ENCODE measurements at places on chromosomes 7 and 10.

DNA sequence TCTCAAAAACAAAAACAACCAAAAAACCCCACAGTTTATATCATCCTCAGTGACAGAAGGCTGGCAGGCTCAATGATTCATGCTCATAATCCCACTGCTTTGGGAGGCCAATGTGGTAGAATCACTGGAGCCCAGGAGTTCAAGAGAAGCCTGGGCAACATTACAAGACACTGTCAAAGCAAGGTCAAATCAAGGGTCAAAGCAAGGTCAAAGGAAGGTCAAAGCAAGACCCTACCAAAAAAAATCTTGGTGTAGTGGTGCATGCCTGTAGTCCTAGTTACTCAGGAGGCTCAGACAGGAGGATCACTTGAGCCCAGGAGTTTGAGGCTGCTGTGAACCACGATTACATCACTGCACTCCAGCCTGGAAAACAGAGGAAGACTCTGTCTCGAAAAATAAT is 14.2 kb upstream of the NPC1L1 start:
- DNase-seq: no peak

DNA sequence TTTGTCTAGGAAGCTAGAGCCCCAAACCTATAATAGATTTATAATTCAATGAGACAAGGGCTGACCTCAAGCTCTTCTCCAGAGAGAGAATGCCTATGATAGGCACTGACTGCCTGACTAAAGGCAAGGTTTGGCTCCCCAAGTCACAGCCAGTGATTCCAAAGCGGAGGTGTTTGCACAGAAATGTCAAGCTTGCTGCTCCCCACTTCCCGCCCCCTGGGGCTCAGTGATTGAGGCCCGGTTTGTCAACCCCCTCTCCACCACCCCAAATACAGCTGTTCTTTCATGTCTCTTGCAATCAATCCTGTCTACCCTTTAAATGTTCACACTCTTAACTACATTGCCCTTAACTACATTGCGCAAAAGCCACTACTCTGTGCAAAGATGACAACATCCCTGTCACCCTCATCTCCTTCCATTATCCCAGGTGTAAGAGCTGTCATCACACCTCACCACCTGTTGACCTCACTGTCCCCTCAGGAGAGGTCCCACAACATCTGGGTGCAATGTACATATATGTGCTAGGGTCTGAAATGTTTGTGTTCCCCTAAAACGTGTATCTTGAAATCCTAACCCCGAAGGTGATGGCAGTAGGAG is 58.0 kb downstream of the NUDCD3 start:
- DNase-seq: no peak

DNA sequence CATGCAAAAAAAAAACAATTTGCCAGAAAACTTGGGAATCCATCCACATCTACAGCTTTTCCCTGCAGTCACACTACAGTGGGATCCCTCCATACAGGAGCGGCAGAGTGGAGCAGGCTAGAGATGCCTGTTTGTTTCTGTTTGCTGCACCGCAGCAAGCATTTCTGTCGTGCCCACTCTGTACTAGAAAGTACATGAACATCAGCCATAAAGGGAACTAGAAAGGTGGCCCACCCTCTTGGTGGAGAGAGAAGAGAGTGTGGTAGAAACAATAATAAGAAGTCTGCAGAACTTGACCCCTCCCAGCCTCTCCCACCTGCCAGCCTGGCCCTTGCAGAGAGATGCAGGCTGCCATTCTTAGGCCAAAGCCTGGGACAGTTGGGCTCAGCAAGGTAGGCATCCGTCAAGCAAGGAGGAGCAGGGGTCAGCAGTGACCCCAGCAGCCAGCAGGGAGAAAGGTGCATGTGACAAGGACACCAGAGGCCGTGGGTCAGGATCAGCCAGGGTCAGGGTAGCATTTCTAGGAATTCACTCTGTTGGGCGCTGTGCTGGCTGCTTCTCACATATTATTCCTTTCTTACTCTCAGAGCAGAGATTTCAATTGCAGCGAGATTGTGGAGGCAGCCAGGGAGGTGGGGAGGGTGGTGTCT is 171.8 kb downstream of the EGFR start:
- DNase-seq: no peak

DNA sequence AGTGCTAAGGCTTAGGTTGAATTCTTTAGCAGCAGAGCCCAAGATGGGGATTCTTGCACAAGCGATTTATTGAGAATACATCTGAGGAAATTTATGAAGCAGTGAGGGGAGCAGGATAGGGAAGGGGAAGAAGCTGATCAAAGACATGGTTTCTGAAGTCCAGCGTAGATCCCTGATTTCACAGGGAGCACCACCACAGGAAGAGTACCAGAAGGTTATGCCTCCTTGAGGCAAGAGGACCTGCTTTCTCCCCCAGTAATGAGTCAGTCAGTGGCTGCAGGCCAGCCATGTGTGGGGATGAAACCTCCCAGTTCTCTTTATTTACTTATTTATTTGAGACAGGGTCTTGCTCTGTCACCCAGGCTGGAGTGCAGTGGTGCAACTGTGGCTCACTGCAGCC is 35.0 kb upstream of the CBLL1 start:
- DNase-seq: no peak

DNA sequence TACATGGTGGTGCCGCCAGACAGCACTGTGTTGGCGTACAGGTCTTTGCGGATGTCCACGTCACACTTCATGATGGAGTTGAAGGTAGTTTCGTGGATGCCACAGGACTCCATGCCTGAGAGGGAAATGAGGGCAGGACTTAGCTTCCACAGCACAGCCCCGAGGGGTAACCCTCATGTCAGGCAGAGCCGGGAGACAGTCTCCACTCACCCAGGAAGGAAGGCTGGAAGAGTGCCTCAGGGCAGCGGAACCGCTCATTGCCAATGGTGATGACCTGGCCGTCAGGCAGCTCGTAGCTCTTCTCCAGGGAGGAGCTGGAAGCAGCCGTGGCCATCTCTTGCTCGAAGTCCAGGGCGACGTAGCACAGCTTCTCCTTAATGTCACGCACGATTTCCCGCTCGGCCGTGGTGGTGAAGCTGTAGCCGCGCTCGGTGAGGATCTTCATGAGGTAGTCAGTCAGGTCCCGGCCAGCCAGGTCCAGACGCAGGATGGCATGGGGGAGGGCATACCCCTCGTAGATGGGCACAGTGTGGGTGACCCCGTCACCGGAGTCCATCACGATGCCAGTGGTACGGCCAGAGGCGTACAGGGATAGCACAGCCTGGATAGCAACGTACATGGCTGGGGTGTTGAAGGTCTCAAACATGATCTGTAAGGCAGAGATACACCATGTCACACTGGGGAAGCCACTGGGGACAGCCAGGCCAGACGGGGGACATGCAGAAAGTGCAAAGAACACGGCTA is 104.6 kb upstream of the TNRC18 start:
- DNase-seq: no peak

- no peak for DNase-seq
Observed at GRCh38 chr7:157471259-157472125, 134.7 kb downstream of the DNAJB6 start.

DNA sequence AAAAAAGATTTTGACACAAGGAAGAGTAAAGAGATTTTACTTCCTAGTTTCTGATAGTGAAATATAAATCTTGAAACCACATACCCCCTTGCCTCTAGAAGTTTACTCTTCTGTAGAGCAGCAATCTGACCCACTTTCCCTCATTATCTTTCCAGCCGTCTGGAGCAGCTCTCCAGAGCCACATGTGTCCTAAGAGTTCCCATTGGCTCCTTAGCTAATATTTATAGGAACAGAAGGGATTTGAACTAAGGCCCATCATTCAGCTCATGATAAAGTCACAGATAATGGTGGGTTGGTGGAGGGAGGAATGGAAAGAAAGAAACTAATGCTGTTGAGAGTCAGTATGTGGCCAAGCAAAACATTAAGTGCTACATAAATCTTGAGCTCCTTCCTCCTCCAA is 121.8 kb downstream of the INHBA start:
- DNase-seq: no peak

- no peak for DNase-seq
Observed at GRCh38 chr10:128877936-128878335, 589.1 kb upstream of the MGMT start.

DNA sequence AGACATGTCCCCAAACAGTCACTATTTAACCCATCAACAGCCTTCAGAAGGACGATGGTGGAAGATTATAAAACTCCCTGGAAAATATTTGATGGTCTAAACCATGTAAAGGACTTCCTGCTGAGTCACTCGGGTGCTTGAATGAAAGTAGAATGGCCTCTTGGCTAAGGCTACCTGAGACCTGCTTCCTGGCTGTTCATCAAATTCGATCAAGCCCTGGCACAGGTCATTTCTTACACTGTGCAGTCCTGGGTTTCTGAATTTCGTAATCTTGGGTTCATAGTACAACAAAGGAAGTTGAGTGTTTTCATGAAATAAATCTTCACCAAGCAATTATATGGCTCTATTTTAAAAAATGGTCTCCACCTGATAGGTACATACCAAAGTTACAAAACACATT is 260.3 kb upstream of the RNF32 start:
- DNase-seq: no peak

DNA sequence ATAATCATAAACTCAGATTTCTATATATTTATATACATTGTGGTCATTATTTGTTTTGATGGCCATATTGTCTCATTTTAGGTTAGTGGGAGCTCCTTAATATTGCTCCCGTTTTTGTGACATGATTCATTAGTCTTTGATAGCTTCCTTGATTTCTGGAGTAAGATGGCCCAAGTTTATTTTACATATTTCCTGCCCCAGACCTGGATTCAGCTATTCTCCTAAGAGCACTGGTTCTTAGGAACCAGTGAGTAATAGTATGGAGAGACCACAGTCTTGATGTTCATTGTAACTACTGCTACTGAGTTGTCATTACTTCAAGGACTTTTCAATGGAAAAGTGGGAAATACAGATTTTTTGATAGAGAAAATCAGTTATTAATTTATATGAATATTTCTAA is 6.0 kb downstream of the TFPI2 start:
- no peak for DNase-seq

DNA sequence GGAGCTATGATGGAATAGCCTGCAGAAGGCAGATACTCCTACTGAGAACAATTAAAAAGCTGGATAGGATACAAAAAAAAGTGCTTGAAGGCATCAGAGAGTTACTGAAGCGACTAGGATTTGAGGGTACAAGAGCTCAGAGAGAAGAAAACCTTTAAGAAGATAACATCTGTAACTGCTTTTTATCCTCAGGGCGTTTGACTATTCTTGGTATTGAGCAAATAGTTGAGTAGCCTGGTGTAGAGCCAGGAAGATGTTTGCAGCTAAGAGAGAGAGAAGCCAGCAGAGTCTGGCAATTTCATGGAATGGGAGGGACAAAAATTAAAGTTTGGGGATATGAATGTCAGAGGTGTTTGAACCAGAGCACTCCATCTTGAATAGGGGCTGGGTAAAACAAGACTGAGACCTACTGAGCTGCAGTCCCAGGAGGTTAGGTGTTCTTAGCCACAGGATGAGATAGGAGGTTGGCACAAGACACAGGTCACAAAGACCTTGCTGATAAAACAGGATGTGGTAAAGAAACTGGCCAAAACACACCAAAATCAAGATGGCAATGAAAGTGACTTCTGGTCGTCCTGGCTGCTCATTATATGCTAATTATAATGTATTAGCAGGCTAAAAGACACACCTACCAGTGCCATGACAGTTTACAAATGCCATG is 428.8 kb downstream of the SH2D4B start:
- no peak for DNase-seq

DNA sequence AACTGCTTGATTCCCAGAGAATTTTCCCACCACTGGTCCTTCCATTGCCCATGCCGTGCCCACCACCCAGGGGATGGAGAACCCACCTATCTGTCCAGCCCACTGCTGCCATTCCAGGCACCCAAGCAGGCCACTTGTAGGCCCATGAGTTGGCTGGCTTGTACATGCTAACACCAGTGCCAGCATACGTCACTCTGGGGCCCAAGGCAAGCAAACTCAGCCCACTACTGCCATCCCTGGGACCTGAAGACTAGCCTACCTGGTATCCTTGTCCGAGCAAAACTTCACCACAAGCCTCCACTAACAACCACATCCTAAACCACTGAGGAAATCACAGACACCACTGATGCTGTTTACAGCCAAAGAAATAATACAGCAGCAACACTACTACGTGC is 44.7 kb upstream of the CDK6 start:
- no peak for DNase-seq

- no peak for DNase-seq
Observed at GRCh38 chr7:81767926-81768325, 1.9 kb downstream of the HGF start.

- no peak for DNase-seq
Observed at GRCh38 chr10:78255796-78256638, 222.4 kb downstream of the RPS24 start.

- DNase-seq: no peak
Observed at GRCh38 chr10:112782200-112782907, 167.7 kb upstream of the TCF7L2 start.

DNA sequence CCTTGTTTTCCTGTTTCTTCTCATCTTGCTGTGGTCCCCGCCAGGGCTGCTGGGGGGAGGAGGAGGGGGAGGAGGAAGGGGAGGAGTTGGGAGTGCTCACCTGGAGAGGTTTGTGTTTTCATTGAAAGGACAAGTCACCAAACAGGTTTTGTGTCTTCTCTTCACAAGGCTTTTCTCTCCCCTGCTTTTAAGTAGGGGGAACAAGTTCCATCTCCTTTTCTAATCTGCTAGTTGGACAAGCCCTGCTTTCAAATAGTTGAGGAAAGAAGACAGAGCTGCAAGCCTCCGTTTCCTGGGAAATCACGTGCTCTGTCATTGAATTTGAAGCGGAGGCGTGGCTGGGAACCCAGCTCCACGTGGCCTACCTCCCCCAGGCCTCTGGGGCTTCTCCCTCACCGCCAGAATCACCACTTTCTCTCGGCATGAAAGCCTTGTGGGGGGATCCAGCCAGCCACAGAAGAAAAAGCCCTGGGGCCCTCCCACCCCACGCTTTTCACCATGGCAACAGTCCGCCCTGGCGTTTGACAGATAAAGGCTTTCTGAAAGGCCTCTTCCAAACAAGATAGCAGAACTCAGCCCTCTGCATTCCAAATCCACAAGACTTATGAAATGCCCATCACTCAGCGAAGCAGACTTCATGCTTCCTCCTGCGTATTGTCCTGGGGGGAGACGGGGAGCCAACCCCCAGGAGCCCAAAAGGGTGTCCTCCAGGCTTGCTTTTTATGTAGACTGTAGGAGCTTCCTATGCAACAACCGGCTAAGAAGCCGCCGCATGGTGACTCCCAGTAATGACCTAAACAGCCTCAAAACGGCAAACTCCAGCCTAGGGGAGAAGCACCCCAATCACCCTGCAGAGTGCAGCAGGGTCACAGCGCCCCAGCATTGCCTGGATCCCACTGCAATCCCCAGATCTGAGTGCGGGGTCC is 51.7 kb downstream of the PROSER2 start:
- peak; percentile 57 for DNase-seq
